ENCODE measurements at places on chromosomes 2 and 18.

DNA sequence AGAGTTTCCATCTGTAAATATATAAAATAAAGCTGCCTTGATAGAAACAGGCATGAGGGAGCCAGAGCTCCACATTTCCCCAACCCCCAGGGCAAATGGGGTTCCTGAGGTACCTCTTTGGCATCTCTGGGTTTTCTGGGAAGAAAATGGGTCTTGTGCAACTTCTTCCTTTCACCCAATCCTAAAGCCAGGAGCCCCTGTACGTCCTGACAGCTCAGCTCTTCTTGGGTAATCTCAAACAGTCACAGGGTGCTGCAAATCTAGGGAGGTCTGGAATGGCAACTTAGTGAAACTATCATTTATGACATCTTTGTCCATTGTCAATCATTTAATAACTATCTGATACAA is 36.6 kb upstream of the STAT1 start:
- no peak for DNase-seq

DNA sequence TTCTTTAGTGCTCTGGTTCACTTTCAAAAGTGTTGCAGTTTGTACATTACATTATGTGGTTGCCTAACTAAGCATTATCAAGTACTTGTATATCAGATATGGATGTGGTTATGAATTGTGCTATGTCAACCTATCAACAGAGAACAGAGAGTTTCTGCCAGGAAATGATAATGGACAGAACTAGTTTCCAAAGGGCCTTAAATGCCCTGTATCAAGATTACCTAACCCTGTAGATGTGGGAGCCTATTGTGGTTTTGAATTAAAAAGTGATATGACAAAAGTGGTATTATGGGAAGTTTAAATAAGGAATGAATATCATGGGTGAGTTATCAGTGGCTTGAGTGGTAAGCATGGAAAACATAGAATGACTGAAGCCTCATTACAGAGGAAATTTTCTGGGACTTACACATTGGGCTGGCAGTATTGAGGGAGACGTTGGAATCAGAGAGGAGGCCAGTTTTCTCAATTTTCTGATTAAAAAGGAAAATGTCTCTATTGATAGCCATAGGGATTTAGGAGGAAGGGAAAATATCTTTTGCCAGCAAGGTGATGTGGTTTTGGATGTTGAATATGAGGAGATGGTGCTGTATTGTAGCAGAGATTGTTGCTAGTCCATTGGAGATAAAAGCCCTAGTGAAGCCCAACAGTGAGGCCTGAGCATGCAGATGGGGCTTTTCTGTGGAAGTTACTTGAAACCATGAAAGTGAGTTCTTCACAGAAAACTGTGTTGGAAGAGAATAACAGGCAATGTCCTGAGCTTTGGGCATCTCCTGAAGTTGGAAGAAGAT is 140.7 kb downstream of the TTC27 start:
- DNase-seq = no peak

GRCh38 chr2:102841107-102841840 is 79.4 kb downstream of the TMEM182 start:
- DNase-seq = peak; percentile 8

DNA sequence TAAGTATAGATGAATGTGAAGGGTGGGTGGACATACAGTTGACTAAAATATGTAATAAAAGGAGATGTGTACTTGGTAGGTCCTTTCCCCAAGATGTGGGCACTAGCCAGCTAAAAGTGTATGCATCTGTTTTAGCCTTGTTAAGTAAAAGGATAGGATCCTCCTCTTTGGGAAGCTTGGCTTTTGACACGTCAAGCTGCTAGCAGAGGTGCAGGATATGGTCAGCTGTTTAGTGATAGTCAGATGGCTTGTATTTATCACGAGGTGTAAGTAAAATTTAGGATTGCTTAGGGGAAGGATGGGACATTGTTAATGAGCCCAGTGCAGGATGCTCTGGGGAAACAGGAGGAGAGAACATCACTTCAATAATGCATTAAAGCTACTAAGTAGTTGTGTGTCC is 1.5 kb downstream of the MFSD6 start:
- DNase-seq = no peak

GRCh38 chr2:101521487-101521886 is 46.6 kb upstream of the RFX8 start:
- DNase-seq = no peak

DNA sequence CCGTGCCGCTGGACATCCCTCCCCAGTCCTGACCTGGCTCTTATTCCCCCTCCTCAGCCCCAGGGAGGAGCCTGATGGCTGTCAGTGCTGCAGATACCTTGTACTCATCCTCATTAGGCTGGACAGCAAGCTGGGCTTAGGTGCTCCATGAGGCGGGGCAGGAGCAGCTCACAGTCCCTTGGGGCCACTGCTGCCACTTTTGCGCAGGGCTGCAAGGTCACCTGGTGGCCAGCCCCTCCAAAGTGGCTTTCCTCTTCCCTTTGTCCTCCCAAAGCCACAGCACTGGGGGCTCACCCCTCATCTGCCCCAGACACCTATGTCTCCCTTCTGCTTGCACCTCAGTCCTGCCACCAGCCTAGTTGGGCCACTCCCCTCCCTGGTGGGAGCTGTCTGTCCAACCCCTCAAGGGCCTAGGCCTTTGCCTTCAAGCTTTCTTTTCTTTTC is 60.8 kb downstream of the FAM168B start:
- no peak for DNase-seq

GRCh38 chr2:179250095-179250494 is 14.5 kb downstream of the SESTD1 start:
- no peak for DNase-seq

All from caudate nucleus (tissue), 63 donors.